ENCODE measurements at places on chromosomes 5 and 9.

GRCh38 chr5:138748630-138749081, 4.6 kb upstream of the CTNNA1 start:
- no peak for DNase-seq

DNA sequence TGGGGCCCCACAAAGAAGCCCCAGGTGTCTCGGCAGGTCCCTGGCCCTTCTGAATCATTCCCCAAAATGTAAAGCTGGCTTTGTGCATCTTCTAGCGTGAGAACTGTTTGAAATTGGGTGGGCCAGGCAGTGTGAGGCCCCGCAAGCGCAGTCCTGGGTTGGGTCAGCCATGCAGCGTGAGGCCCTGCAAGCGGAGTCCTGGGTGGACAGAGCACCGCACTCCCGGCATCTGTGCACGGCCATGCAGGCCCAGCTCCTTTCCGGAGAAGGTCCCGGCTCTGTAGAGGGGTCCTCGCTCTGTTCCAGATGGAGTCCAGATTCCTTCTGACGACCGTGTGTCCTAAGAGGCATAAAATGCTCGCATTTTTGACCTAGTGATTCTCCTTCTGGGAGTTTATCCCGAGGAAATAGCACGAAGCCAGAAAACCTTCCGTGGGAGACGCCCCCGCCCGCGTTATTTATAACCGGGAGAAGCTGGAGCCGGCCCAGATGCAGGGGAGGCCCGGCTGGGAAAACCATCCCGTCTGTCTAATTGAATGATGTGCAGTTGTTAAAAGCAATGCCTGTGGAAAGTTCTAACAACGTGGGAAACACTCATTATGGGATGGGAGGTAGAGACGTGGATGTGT, 19.4 kb upstream of the NOTCH1 start:
- DNase-seq = no peak

DNA sequence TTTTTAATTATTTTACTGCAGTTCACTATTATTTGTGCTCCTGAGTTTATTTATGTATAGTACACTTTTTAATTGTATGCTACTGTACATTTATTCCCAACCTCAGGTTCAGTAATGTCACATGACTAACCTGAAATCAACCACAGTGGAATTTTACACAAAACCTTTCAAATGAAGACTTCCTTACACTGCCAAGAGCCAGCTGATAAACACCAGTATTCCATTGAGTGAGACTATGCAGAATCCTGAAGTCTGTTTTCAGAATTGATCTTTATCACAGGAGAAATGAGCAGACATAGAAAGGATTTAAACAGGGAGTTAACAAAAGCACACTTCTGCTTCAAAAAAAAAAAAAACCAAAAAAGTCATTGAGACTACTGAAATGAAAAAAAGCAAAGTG, 219.5 kb downstream of the PRR16 start:
- no peak for DNase-seq

- DNase-seq = no peak
These were observed 242.9 kb downstream of the BNC2 start for GRCh38 chr9:16627521-16627920.

DNA sequence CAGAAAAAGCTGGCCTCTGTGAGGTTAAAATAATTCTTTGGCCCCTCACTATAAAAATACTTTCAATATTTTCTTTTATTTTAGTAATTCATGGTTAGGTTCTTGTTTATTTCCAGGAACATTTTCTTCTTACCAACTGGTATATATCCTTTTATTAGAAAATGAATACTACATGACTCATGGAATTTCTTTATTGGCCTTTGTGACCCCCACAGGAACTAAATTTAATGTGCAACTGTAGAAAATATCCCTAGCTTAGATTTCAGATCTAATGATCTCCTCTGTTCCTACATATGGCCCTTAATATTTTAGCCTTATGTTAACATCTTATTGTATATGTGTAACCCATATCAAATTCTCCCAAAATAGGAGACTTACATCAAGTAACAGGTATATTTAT, 429.9 kb downstream of the NR2F1-AS1 start:
- DNase-seq = no peak

All from stimulated activated CD8-positive, alpha-beta memory T cell treated with anti-CD3 and anti-CD28 coated beads, Interleukin-15, amount 100 ng/mL, for 1 hour (primary cell).